ENCODE measurements at places on chromosomes 2 and 18. TPM values are rescaled to one million over a fixed set of nuclear protein-coding genes. Genes with fewer than 3 reads are reported as not detected.

DNA sequence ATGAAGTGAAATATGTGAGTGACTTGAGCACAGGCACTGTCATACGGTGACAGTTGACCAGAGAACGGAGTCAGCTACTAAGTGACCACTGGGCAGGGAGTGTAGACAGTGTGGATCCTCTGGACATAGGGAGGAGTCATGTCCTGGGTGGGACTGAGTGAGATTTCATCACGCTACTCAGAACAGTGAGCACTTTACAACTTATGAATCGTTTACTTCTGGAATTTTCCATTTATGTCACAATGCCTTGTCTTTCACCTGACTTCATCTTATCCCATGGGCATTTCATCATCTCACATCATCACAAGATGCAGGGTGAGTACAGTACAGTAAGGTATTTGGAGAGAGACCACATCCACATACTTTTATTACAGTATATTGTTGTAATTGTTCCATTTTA, 29.0 kb downstream of the PTPRM start:
- no peaks in the 10 kb centered on the region for H3K4me1 ChIP-seq
- no peak overlapping the region for H3K4me3 ChIP-seq
- H3K36me3 ChIP-seq, result no peaks in the 10 kb centered on the region

GRCh38 chr2:128281852-128282245, 36.8 kb downstream of the HS6ST1 start:
- DNase-seq, result no peak
- H3K4me1 ChIP-seq, result peaks cover 3% of the 10 kb centered on the region
- H3K36me3 ChIP-seq, result no peaks in the 10 kb centered on the region
- no peak overlapping the region for H3K27ac ChIP-seq
- H3K27me3 ChIP-seq, result no peaks in the 10 kb centered on the region
- no peak overlapping the region for H3K4me3 ChIP-seq

DNA sequence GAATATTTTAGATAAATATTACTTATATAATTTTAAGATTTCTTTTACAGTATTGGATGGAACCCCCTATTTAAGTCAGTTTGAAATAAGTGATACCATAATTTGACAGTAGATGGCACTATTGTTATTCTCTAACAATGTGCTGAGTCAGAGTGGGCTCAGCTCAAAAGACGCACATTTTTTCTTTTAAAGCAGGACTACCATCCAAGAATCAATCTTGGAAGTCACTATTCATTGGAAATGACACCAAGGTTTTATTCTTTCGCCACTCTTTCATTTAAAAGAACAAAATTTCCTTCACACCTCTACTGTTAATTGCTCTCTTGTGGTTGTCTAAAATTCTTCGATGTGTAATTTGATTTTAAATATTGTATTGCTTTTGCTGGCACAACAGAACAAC, 32.6 kb upstream of the SPAG16 start:
- peak overlapping the region; percentile 48 for H3K27ac ChIP-seq
- no peaks in the 10 kb centered on the region for H3K27me3 ChIP-seq
- no peak for DNase-seq

GRCh38 chr18:44943311-44943881, 262.7 kb downstream of the SETBP1 start:
- H3K36me3 ChIP-seq, result no peaks in the 10 kb centered on the region
- no peak for DNase-seq
- no peaks in the 10 kb centered on the region for H3K27me3 ChIP-seq
- H3K4me1 ChIP-seq, result no peaks in the 10 kb centered on the region
- no peak overlapping the region for H3K27ac ChIP-seq
- no peak overlapping the region for H3K4me3 ChIP-seq

SULT1C2 gene
- 0.31 TPM for total RNA-seq

DNA sequence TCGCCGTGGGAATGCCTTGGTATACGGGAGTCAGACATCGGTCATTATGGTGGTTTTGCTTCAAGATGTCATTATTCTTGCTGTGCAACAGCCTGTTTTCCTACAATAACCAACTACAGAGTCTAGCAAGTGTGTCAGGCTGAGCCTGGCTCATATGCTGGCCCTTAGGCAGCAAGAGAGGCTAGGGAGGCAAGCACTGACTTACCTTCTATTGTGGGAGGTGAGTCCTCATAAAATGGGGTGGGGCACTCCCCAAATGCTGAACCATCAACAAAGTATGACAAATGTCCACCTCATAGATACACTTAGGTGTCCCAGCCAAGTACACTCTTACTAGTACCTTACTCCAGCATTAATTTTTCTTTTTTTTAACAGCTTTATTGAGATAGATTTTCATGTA, 77.0 kb upstream of the ATL2 start:
- no peaks in the 10 kb centered on the region for H3K4me1 ChIP-seq
- H3K27ac ChIP-seq, result no peak overlapping the region
- DNase-seq, result no peak
- H3K36me3 ChIP-seq, result no peaks in the 10 kb centered on the region
- H3K27me3 ChIP-seq, result no peaks in the 10 kb centered on the region

ANKRD23 gene
- 3.2 TPM for total RNA-seq

GRCh38 chr2:144383571-144384100, 136.3 kb downstream of the ZEB2 start:
- DNase-seq, result no peak
- no peaks in the 10 kb centered on the region for H3K27me3 ChIP-seq
- no peak overlapping the region for H3K27ac ChIP-seq
- H3K4me1 ChIP-seq, result no peaks in the 10 kb centered on the region
- H3K4me3 ChIP-seq, result no peak overlapping the region

GRCh38 chr18:36195427-36196122, 8.3 kb downstream of the MOCOS start:
- H3K27me3 ChIP-seq, result no peaks in the 10 kb centered on the region
- H3K27ac ChIP-seq, result no peak overlapping the region
- H3K4me1 ChIP-seq, result no peaks in the 10 kb centered on the region
- DNase-seq, result no peak
- no peak overlapping the region for H3K4me3 ChIP-seq

DNA sequence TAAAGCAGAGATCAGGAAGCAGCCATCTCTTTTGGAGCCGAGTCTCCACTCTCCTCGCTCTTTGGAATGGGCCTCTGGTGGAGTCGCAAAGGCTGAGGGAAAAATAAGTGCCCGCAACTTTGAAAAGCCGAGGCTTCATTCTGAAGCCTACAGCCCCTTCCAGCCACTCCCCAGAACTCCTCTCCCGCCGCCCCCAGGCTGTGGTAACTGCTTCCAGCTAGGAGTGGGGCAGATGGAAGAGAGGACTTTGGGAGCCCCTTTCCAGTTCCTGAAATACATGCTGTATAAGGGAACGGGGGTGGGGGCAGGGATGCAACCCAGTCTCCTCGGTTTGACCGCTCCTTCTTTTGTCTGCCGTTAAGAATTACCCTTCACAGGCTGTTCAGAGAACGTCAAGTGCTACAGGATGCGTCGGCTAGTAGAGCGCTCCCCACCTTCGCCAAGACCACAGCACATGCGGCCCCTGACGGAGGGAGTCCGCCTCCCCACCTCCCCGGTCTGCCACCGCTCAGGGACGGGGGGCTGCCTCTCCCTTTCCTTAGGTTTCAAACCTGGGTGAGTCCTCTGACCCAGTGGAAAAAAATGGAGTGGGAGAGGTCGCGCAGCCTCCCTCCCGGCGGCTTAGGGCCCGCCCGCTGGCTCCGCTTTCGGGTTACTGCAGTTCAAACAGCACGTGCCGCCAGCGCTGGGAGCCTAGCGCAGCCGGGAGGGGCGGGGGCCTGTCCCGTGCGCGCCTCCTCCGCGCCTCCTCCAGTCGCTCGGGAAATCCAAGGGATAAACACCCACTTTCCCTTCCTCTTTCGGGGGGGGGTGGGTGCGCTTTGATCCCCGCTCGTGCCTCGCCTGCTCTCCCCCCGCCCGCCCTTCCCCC, 4.9 kb downstream of the CYP26B1 start:
- H3K27ac ChIP-seq, result no peak overlapping the region
- peaks cover 4% of the 10 kb centered on the region for H3K27me3 ChIP-seq
- H3K36me3 ChIP-seq, result no peaks in the 10 kb centered on the region
- DNase-seq, result no peak
- H3K4me1 ChIP-seq, result peaks cover 15% of the 10 kb centered on the region

GRCh38 chr2:117635481-117635880, 179.0 kb upstream of the DDX18 start:
- no peaks in the 10 kb centered on the region for H3K4me1 ChIP-seq
- DNase-seq, result no peak
- H3K36me3 ChIP-seq, result no peaks in the 10 kb centered on the region
- H3K27me3 ChIP-seq, result no peaks in the 10 kb centered on the region

ALKAL2 gene
- total RNA-seq, result not detected

DNA sequence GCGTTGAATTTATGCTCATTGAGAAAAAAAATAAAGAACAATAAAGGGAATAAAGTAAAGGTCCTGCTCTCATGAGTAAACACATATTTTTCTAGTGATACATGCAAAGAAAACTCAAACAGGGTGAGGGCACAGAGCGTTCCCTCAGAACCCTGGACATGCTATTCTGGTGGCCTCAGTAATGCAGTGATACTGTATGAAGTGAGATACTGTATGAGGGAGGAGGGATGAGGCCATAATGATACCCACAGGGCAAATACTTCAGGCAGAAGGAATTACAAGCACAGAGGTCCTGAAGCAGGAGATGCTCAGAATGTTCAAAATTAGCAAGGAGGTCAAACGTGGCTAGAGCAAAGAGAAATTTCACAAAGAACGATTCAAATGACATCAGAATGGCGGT, 28.4 kb upstream of the RNU4ATAC start:
- peaks cover 6% of the 10 kb centered on the region for H3K36me3 ChIP-seq
- DNase-seq, result no peak
- H3K4me3 ChIP-seq, result no peak overlapping the region
- H3K27ac ChIP-seq, result no peak overlapping the region

GRCh38 chr2:193428336-193428818, 1233.6 kb upstream of the TMEFF2 start:
- no peak for DNase-seq
- no peak overlapping the region for H3K4me3 ChIP-seq
- no peak overlapping the region for H3K27ac ChIP-seq
- no peaks in the 10 kb centered on the region for H3K27me3 ChIP-seq
- no peaks in the 10 kb centered on the region for H3K36me3 ChIP-seq
- H3K4me1 ChIP-seq, result no peaks in the 10 kb centered on the region

DNA sequence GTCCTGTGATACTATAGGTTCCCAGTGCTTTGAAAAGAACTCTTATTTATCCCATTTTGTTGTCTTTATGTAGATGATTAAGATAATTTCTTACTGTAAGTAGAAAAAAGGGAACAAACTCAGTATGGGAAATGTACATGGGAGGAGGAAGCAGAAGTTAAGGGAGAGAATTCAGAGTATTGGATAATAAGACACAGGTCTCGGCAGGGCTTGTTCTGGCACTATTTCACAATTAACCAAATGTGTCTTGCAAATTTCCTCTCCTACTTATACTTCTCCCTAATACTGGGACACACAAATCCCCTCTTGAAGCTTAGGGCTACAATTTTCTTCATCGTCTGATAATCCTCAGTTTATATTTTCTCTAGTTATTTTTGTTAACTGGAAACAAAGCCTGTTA, 744.0 kb downstream of the ADCYAP1 start:
- no peak for DNase-seq
- H3K27ac ChIP-seq, result no peak overlapping the region
- no peaks in the 10 kb centered on the region for H3K4me1 ChIP-seq
- H3K27me3 ChIP-seq, result no peaks in the 10 kb centered on the region
- H3K36me3 ChIP-seq, result no peaks in the 10 kb centered on the region

DNA sequence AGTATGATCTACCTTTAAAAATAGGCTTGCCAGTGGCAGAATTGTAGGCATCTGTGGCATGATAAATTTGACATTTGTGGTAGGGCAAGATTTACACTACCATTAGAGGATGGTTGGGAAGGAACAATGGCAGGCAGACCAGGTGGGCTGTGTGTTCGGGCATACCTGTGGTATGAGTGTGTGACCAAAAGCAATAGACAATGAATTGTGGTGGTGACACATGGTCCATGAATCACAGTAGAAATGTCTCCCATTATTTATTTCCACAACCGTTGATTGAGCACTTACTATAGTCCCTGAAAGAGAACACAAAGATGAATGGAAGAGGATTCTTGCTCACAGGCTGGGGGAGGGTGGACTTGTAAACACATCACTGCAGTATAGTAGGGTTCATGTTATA, 29.9 kb upstream of the RUFY4 start:
- H3K4me3 ChIP-seq, result no peak overlapping the region
- H3K36me3 ChIP-seq, result no peaks in the 10 kb centered on the region
- no peak overlapping the region for H3K27ac ChIP-seq
- no peaks in the 10 kb centered on the region for H3K4me1 ChIP-seq
- peaks cover 16% of the 10 kb centered on the region for H3K27me3 ChIP-seq

B3GNT2 gene
- total RNA-seq, result 14.1 TPM

DNA sequence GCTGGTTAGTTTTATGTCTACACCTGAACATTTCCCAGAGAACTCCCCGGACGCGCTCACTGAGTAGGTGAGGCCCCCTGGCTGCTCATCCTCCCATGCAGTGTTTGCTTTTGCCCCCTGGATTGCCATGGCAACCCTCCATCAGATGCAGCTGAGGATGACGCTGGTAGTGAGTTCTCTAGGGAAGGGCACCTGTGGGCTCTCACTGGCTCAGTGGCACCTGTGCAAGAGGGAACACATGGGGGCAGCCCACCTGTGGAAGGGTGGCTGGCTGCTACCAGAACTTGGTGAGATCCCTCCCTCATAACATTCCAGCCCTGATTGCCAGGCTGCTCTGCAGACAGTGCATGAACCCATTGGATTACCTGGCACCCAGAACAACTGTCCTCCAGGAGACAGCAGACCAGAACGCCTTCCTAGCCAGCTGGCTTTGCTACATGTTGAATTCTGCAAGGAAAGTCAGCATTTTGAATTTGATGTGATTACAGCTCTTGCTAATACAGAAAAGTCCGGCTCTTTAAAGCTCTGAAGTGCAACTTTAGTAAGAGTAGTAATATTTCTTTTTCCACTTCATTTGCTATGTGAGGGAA, 21.7 kb downstream of the COA5 start:
- no peaks in the 10 kb centered on the region for H3K36me3 ChIP-seq
- no peak overlapping the region for H3K4me3 ChIP-seq
- DNase-seq, result no peak
- no peaks in the 10 kb centered on the region for H3K27me3 ChIP-seq
- no peaks in the 10 kb centered on the region for H3K4me1 ChIP-seq
- H3K27ac ChIP-seq, result no peak overlapping the region

- no peaks in the 10 kb centered on the region for H3K36me3 ChIP-seq
- no peak overlapping the region for H3K27ac ChIP-seq
- peaks cover 10% of the 10 kb centered on the region for H3K27me3 ChIP-seq
- H3K4me1 ChIP-seq, result no peaks in the 10 kb centered on the region
Measured at GRCh38 chr2:134782792-134783191, 55.6 kb upstream of the ACMSD start.

CABYR gene
- 29.4 TPM for total RNA-seq

GRCh38 chr2:102597788-102598187, 21.6 kb upstream of the SLC9A2 start:
- no peaks in the 10 kb centered on the region for H3K36me3 ChIP-seq
- H3K4me3 ChIP-seq, result no peak overlapping the region
- H3K27ac ChIP-seq, result no peak overlapping the region
- H3K27me3 ChIP-seq, result peaks cover 2% of the 10 kb centered on the region

- H3K4me1 ChIP-seq, result no peaks in the 10 kb centered on the region
- H3K36me3 ChIP-seq, result no peaks in the 10 kb centered on the region
- H3K27ac ChIP-seq, result no peak overlapping the region
- no peak overlapping the region for H3K4me3 ChIP-seq
- no peak for DNase-seq
Measured at GRCh38 chr2:66691031-66691965, 256.4 kb downstream of the MEIS1 start.

Data from Panc1 (cell line).